ENCODE measurements at places on chromosomes 7 and 10. TPM values are rescaled to one million over a fixed set of nuclear protein-coding genes. Genes with fewer than 3 reads are reported as not detected.
A peak's percentile ranks its signal among the peaks of the same experiment; 100 is the strongest.

- DNase-seq: no peak
Observed at GRCh38 chr10:86899132-86899531, 58.3 kb downstream of the MMRN2 start.

DNA sequence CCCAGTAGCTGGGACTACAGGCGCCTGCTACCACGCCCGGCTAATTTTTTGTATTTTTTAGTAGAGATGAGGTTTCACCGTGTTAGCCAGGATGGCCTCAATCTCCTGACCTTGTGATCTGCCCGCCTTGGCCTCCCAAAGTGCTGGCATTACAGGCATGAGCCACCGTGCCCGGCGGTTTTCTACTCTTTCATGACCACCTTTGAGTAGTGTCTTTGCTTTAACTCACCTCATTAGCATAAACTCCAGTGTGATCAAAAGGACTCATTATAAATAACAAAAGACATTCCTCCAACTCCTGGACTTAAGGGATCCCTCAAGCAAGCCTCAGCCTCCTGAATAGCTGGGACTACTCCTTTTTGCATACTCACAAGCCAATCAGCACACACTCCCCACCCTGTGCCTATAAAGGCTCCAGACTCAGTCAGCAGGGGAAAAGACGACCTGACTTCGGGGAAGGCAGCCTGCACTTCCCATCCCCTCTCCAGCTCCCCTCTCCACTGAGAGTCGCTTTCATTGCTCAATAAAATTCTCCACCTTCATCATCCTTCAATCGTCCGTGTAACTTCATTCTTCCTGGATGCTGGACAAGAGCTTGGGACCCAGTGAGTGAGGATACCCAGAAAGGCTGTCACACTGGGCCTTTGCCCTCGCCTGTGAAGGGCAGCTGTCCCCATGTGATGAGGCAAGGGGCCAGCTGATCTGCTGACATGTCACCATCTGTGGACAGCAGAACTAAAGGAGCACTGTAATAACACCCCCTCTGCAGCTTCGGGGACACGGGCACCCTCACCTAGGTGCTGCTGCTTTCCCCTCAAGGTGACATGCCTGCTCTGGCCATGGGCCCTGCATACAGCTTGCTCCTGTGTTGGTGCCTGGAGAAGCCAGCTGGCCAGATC is 35.0 kb upstream of the EIF4H start:
- no peak for DNase-seq

Gene CRPPA
- 1.6 TPM for total RNA-seq

DNA sequence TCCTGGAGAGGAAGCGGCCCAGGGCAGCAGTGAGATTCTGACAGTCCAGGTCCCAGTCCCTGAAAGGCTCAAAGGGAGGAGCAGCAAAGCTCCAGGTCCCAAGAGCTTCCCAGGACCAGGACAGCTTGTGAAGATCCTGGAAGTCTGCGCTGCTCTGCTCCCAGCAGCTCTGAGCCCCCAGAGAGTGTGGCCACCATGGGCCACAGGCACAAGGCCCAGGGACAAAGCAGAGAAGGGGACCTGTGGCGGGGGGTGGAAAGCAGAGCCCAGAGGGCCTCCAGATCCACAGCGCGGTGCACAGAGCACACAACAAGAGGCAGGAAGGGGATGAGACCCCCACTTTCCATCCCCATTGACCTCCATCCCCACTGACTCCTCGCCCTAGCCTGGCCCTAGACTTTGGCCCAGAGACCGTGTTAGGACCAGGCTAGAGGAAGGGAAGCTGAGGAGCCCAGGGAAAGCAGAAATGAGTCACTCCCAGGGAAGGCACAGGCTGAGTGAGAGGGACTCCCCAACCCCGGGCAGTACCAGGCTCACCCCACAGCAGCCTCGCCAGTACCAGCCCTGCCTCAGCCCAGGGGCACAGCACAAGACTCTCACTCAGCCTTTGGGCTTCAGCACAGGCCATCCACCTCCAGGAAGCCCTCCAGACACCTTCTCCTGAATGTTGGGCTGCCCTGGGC is 75.5 kb downstream of the GRID1 start:
- no peak for DNase-seq

DNA sequence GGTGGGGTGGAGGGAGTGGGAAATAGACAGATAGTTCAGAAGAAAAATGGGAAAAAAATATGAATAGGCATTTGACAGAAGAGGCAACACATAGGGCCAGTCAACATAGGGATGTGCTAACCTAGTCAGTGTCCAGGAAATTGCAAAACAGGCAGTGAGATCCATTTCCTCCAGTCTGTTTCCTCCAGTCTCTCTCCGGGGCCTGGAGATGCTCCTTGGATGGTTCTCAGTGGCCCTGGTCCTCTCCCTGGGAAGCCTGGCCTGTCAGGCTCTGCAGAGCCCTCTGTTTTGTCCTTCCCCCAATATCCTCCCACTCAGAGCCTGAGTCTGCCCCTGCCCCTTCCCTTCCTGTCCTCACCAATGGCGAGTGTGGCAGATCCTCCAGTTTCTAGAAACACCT is 52.6 kb downstream of the SYPL1 start:
- DNase-seq: no peak

GRCh38 chr10:34184939-34185386 is 630.1 kb downstream of the PARD3 start:
- DNase-seq: no peak

DNA sequence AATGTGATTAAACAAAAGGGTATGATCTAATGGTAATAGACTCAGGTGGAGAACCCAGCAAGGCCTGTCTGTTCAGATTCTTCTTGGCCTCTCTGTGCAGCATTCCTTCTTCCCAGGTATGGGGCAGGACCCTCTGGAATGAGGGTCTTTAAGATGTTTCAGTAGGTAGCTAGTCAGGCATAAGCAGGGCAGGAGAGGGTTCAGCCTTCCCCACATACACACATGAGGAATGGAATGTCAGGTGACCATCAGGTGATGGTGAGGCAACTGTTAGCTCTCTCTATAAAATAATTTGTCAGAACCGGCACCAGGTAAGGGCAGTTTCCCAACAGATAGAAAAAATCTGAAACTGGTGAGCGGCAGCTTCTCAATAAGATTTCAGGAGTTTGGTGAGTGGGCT is 222.3 kb upstream of the PHYHIPL start:
- DNase-seq: no peak

Gene EMX2
- total RNA-seq: not detected

Gene CALCR
- total RNA-seq: not detected

DNA sequence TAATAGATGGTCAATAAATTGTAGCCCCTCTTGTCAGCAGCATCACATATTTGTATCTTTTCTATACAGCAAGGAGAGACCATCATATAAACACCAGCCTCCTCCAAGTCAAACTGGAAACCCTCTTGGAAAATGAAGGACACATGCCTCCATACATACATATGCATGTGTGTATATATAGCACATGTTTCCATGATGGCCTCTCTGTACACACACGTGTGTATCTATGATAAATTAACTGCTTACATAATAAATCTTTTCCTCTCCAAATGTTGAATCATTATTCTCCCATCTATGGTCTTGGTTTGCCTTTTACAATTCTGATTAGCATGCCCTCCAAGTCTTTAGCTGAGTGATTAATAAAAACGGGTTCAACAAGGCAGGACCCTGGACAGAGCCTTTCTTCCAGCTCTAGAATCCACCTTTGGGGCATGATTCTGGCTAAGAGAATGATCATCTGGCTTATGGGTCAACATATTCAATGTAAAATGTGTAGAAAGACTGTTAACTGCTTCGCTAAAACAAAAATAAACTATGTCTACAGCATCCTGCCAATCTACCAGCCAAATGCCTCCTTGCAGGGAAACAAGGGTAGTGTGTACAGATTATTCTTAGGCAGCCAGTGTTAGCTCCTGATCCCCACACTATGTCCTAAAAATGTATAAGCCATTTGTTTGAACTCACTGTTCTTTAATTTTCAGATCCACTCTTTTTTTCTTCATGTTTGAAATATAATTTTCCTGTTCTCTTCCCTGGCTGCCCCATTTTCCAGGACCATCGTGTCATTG is 70.0 kb downstream of the CRTAC1 start:
- no peak for DNase-seq

Gene NAT16
- total RNA-seq: not detected

Gene TMEM184A
- not detected for total RNA-seq

Gene NME8
- total RNA-seq: not detected

Gene MRC1
- total RNA-seq: not detected

DNA sequence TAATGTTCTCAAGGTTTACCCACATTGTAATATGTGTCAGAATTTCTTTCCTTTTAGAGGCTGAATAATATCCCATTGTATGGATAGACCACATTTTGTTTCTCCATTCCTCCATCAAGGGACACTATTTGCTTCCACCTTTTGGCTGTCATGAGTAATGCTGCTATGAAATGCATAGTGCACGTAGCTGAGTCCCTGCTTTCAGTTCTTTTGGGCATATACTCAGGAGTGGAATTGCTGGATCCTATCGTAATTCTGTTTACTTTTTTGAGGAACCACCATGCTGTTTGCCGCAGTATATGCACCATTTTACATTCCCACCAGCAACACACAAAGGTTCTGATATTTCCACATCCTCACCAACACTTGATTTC is 60.0 kb downstream of the PRF1 start:
- DNase-seq: no peak

DNA sequence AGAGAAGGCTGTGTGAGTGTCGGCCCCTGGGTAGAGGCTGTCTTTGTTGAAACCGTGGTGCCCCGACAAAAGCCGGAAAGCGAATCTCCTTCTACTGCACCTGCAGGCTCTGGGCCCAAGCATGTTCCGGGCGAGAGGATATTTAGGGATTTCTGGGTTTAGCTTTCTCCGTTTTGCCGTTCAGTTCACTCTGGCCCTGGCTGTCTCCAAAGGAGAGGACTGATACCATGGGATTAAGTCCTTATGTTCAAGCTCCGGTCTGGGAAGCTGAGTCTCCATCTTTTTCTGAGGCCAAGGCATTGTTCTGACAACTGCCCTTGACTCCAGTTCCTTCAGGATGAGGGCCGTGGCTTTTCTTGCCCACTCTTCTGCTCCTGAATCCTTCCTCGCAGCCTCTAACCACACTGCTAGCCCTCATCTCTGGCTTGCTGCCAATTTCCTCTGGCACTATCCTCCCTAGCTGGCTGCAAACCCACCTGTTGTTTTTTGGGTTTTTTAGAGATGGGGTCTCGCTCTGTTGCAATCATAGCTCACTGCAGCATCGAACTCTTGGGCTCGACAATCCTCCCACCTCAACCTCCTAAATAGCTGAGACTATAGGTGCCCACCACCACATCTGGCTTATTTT is 206.8 kb downstream of the SKIDA1 start:
- no peak for DNase-seq

- DNase-seq: no peak
Observed at GRCh38 chr7:66185680-66186187, 19.4 kb upstream of the TPST1 start.

DNA sequence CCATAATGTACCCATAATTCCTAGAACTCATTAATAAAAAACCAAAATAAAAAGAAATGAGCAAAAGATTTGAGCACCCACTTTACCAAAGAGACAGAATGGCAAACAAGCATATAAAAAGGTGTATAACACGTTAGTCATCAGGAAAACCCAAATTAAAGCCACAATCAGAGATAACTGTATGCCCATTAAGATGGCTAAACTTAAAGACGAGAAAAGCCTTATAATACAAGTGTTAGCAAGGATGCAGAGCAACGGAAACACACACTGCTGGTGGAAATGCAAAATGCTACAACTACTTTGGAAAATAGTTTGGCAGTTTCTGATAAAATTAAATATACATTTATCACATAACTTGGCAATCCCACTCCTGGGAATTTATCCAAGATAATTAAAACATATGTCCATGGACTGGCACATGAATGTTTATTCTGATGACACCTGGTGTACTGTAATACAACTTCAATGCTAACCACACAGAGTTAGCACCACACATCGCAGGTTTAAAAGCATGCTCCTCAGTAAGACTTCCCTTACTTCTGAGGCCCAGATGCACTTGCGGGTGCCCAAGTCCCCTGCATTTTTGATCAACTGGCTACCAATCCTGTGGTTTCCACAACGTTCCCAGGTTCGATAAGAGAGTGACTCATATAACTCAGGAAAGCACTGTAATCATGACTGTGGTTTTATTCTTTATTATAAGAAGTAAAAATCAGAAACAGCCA is 158.6 kb downstream of the SNX13 start:
- no peak for DNase-seq

Gene NOS3
- total RNA-seq: 5.4 TPM

GRCh38 chr7:28211006-28211405 is 30.4 kb upstream of the JAZF1 start:
- peak; percentile 58 for DNase-seq

Gene TMEM243
- 67.2 TPM for total RNA-seq

DNA sequence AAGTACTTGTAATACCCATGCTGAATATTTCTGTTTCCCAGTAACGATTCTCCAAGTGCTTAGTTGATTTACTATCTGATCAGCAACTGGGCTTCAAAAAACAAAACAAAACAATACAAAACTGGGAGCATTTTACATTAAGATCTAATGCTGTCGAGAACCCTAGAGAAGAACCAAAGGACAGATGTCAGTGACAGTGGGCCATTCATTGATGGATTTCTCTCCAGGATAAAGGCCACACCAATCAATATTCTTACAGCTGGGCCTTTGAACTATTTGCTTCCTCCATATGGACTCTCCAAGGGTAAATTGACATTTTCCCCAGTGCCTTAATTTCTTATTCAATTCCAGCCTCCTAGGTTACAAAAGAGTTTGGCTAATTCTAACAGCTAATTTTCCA is 217.5 kb downstream of the ADAM12 start:
- DNase-seq: no peak

DNA sequence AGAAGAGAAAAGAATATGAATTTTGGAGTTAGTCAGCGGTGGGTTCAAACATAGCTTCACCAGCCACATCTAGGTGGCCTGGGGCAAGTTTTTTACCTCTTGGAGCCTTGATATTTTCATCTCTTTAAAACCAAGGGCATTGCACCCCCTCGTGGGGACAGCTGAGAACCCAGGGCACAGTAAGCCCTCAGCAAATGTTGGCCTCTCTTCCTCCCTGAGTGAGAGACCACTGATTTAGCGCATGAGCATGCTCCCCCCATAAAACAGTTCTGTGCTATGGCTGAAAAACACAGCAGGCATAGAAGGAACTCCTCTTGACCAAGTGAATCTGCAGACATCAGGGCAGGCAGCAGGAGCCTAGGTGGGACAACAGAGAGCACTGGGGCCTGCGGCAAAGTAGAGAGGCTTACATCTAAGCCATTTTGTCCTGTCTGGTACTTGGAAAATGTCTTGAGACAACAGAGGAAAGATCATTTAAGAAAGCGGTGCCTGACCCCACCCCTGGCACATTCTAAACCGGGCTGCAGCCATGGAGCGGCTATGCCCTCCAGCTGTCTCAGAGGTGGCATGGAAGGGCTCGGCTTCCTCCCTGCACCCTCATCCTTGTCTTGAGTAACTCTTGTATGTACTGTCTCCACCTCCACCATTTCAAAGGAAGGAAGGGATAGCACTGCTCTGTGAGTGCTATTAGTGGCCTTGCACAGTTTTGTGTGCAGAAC is 94.7 kb downstream of the ARHGAP22 start:
- DNase-seq: peak; percentile 42

GRCh38 chr10:33556103-33556502 is 221.6 kb upstream of the NRP1 start:
- DNase-seq: no peak

- DNase-seq: no peak
Observed at GRCh38 chr10:132132421-132132841, 54.3 kb upstream of the DPYSL4 start.

- peak; percentile 37 for DNase-seq
Observed at GRCh38 chr10:71971769-71972555, 7.8 kb downstream of the CHST3 start.

- no peak for DNase-seq
Observed at GRCh38 chr10:74882427-74882826, 56.0 kb downstream of the KAT6B start.
